ENCODE measurements at places on chromosomes 4 and X.

DNA sequence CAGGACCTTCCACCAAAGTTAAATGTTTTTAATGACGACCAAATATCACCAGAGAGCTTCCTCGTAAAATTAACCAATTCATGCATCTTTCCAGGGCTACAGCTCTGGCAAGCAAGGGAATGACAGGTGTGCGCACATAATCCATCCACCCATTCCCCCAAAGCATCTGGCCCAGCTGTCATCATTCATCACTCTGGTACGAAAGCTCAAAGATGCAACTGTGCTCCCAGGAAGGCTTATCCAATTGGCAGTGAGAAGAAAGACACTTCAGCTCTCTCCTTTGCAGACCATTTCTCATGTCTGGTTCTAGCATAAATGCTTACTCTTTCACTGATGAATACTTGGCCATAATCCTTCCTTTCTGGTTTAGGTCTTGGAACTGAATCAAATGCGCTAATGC, 139.2 kb downstream of the NSUN7 start:
- DNase-seq: no peak

- peak; percentile 74 for DNase-seq
Measured at GRCh38 chr4:88275516-88275915, 8.8 kb downstream of the PPM1K start.

DNA sequence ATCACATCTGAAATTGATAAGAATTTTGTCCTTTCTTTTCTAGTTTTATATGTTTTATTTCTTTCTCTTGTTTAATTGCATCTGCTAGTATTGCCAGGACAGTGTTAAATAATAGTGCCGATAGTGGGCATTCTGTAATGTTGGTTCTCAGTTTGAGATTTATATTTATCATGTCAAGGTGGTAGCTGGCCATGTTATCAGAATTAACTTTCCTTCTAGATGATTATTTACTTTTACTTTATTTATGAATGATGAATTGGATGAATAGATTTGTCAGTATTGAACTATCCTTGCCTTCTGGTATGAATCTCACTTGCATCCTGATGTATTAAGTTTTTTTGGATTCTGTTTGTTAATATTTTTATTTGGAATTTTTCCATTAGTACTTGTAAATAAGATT, 42.7 kb downstream of the METAP1 start:
- DNase-seq: no peak

GRCh38 chrX:1909419-1910206, 294.8 kb downstream of the ASMT start:
- DNase-seq: peak; percentile 20

- no peak for DNase-seq
Measured at GRCh38 chrX:34401411-34401810, 255.7 kb downstream of the TMEM47 start.

DNA sequence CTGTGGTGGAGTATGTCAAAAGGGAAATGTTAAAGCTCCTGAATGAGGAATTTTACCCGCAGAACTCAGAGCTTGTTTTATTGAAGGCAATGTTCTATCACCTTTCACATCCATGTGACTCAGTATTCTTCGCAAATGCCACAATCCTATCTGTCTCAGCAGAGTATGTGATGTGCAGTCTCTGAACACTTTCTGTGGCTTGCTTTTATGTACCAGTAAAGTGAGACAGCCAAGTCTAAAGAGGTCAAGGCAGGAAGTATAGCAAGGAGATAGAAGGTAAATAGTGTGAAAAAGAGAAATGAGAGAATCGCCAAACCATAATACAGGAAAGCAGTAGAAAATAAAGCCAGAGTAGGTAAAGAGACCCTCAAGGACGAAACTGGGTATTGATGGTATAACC, 515.8 kb downstream of the RAB28 start:
- no peak for DNase-seq

GRCh38 chrX:70338290-70338689, 48.4 kb downstream of the KIF4A start:
- DNase-seq: no peak

DNA sequence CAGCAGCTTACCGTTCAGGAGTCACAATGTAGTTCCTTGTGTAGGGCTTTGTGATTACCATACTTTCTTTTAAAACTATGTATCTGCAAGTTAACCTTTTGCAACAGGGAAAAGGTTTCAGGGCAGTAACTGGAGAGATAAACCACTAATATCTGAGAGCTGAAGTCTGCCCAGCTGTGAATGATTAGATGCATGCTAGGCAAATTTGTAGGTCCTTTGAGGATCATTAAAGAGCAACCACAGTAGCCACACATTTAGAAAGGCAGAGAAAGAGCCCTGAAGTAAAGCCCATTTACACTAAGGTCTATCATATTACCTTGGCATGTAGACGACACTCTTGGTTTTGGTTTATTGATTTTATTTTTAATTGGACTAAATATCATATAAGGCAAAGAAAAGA, 60.0 kb downstream of the ATP8A1 start:
- DNase-seq: no peak

DNA sequence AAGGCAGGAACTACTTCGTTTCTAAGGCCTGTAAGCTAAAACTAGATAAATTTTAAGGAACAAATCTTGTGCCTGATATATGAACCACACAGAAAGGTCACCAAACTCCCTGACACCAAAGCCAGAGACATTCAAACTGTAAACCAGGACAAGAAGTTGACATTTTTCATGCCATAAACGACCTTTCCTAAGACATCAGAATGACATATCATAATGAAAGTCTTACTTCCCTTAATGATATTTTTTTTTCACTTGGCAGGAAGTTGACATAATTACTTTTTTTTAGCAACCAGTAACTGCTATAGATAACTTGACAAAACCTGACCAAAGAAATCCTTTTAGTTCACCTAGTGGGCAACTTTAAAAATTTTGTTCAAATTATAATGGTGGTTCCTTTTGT, 231.5 kb upstream of the AGTR2 start:
- no peak for DNase-seq

GRCh38 chrX:39550795-39551361, 546.9 kb downstream of the BCOR start:
- DNase-seq: no peak

DNA sequence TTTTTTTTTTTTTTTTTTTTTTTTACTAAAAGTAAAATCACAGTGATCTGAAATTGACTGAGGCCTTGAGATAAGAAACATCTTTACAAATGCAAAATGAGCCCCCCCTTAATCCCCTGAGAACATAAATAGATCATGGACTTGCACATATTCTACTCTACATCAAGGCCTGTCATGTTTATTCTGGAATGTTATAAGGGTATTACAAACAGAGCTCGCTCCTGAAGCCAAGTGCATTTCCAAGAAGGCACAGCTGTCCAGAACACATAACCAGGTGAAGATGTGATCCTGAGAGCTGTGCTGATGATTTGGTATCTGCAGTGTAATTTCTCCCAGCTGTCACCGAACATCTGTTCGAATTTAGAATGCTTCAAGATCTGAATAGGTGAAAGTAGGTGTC, 384.5 kb downstream of the GPAT3 start:
- DNase-seq: no peak

DNA sequence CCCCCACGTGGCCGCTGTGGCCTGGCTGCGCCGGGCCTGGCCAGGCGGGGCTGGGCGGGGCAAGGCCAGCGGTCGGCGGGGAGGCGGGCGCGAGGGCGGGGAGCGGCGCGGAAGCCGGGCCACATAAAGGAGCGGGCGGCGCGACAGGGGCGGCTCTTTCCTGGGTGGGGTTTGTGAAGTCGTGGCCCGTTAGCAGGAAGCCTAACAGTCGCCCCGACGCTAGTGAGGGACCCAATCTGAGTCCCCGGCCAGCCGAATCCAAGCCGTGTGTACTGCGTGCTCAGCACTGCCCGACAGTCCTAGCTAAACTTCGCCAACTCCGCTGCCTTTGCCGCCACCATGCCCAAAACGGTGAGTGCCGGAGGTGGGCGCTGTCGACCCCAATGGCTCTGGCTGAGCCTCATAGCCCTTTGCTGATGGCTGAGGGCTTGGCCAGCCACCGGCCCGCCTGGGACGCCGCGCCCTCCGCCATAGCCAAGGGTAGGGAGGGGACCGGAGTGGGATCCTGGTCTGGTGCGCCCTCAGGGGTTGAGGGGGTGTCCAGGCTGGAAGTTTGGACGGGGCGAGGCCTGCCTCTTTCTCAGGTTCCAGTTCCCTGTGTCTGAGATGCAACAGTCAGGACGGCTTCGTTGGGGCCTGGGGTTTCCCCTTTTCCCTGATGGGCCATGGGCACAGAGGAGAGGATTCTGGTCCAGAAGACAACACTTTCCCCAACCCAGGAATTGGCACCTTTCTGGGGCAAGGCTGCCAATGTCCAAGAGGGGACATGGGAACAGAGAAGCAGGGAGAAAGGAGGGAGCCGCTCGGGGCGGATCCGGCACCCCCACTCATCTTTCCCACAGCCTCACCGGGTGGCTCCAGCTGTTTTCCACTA, at the start of gene MSN:
TSS of gene MSN (plus strand) at position 152 of the 874 bp plus-strand sequence. CDS start at position 340, 188 bp downstream.
- DNase-seq: peak; percentile 60

DNA sequence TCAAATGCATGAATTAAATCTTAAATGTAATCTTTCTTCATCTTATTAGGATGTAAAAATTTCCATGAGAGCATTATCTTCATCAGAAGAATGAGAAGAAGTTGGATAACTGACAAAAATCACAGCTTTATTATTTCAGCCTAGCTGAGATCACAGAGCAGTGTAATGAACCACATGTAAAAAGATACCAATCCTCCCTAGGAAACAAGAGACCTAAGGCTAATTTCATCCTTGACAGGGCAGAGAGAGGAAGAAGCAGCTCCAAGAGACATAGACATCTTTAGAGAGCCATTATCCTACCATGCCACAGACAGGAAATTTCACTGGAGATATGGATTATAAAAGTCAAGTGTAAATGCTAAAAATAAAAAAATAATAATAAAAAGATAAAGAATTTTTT, 40.9 kb upstream of the IL15 start:
- DNase-seq: no peak

- no peak for DNase-seq
Measured at GRCh38 chr4:41957634-41958033, 22.4 kb downstream of the TMEM33 start.

DNA sequence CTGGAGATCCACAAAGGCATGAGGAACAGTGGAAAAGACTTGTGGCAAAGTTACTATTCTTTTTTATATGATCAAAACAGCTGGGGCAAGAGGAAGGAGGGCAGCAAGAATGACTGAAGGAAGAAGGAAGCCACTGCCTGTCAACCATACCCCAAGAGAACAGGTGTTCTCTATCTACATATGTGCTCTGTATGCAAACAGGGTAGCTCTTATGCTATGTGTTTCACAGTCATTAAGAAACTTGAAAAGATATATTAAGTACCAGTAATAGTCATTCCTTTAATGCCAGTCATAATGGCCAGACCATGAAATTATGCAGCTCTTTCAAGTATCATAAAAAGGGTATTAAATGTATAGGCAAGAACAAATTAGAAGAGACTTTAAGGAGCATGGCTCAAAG, 363.9 kb downstream of the KLHL13 start:
- no peak for DNase-seq

- no peak for DNase-seq
Measured at GRCh38 chr4:154516318-154517029, 24.9 kb upstream of the DCHS2 start.

- DNase-seq: no peak
Measured at GRCh38 chr4:150668824-150669223, 86.9 kb downstream of the MAB21L2 start.

DNA sequence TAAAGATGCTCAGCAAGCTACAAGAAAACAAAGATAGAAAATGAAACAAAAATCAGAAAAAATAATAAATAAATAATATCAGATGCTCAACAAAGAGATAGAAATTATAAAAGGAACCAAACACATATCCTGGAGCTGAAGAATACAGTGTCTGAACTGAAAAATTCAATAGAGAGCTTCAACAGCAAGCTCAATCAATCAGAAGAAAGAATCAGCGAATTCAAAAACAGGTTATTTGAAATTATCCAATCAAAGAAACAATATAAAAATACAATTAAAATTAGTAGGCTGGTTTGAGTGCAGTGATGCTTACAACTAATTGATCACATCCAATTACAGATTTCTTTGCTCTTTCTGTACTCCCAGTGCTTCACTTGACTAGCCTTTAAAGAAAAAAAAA, 40.8 kb upstream of the FOXR2 start:
- DNase-seq: no peak

GRCh38 chrX:23749576-23749975, 6.5 kb upstream of the ACOT9 start:
- DNase-seq: peak; percentile 13

DNA sequence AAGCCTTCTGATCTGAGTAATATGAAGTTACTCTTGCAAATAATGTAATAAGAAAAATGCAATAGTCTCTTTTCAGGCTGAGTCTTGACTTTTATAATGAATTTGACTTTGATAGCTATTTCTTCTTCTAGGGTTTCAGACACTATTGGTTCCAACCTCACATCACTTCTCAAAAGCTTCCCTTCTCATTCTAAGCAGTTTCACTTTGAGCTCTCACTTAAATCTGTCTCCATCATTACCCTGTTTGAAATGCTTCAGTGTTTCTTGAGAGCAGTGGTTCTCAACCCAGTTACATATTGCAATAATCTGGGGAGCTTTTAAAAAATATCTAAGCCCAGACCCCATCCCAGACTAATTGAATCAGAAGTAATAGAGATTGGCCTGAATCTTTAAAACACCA, 40.5 kb upstream of the BMP2K start:
- DNase-seq: no peak

GRCh38 chr4:153151535-153152455, 52.4 kb upstream of the TRIM2 start:
- DNase-seq: peak; percentile 43

DNA sequence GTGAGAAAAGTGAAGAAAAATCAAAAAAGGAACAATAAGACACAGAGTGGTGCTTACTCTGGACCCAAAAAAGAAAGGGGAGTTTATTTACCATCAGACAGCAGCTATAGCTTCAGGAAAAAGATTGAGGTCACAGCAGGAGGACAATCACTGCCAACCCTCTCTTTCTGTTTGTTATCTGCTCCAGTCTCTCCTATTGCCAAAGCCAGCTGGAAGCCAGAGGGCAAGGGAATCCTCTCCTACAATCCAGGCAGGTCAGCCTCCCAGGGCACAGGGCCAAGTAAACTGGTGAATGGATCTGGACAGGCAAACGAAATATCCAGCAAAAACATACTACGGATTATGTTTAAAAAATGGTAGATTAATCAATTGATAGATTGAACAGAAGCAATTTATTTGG, 306.9 kb upstream of the SLIT2 start:
- no peak for DNase-seq

Measured in AG10803 (cell line).